Thyroid gland (tissue), 4 donors: ENCODE measurements at places on chromosomes 6 and 20. TPM values are rescaled to one million over a fixed set of nuclear protein-coding genes. Genes with fewer than 3 reads are reported as not detected.
A peak's percentile ranks its signal among the peaks of the same experiment; 100 is the strongest.

Gene OOEP
- total RNA-seq, result not detected

GRCh38 chr6:90984066-90984465 is 397.2 kb upstream of the MAP3K7 start:
- H3K4me1 ChIP-seq, result no peaks in the 10 kb centered on the region
- DNase-seq, result no peak
- H3K27ac ChIP-seq, result no peak overlapping the region
- H3K36me3 ChIP-seq, result no peaks in the 10 kb centered on the region

Gene HLA-DOA
- 14.8 TPM for total RNA-seq

GRCh38 chr6:82095091-82095490 is 152.5 kb downstream of the IBTK start:
- no peaks in the 10 kb centered on the region for H3K27me3 ChIP-seq
- no peak overlapping the region for H3K27ac ChIP-seq
- H3K4me1 ChIP-seq, result no peaks in the 10 kb centered on the region
- no peak for DNase-seq
- no peaks in the 10 kb centered on the region for H3K36me3 ChIP-seq
- no peak overlapping the region for H3K4me3 ChIP-seq

Gene RAET1L
- not detected for total RNA-seq

Gene DSP
- total RNA-seq, result 122 TPM

- no peaks in the 10 kb centered on the region for H3K36me3 ChIP-seq
- DNase-seq, result no peak
- H3K4me3 ChIP-seq, result no peak overlapping the region
Observed at GRCh38 chr6:14719270-14719669, 526.6 kb upstream of the JARID2 start.

DNA sequence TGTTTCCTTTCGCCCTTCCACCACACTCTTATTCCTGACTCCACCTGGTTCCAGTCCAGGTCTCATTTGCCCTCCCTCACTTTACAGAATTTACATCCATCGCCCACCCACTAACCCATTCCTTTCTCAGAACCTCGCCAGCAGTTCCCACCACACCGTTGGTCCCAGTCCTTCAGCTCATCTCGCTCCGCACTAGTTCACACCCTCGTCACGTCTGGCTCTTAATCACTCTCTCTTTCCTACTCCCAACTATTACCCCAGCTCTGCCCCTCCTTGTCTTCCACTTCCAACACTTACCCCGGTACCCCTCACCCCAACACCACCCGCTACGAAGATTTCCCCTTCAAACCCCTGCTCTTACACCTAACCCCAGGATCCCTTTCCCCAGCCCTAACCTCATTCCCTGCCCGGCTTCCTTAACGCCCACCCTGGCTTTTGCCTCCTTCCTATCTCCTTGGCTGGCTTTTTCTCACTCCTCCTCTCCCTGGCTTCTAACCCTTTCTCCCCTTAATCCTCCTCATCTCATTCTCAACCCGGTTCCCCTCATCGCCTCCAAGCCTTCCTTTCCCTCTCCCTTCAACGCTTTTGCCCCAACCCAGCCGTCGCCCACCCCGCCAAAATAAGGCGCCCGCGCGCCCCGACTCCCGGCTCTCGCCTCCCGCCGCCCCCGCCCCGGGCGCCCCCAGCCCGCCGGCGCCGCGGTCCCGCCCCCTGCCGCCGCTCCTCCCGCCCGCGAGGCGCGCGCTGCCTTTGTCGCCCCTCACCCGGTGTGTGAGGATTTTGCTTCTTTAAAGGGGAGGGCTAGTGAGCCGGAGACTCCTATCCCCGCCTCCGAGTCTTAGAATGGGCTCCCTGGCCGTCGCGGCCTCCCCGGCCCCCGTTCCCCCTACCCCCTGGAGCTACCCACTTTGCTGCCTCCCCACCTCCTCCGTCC is 542 bp downstream of the USP49 start:
- peak overlapping the region; percentile 89 for H3K4me3 ChIP-seq
- DNase-seq, result peak; percentile 12
- peak overlapping the region; percentile 65 for H3K27ac ChIP-seq
- no peaks in the 10 kb centered on the region for H3K36me3 ChIP-seq
- peaks cover 22% of the 10 kb centered on the region for H3K4me1 ChIP-seq

Gene EPB41L2
- 105 TPM for total RNA-seq

GRCh38 chr20:38834868-38835267 is 29.4 kb downstream of the PPP1R16B start:
- H3K4me3 ChIP-seq, result no peak overlapping the region
- DNase-seq, result no peak
- H3K4me1 ChIP-seq, result peaks cover 6% of the 10 kb centered on the region
- no peaks in the 10 kb centered on the region for H3K36me3 ChIP-seq

DNA sequence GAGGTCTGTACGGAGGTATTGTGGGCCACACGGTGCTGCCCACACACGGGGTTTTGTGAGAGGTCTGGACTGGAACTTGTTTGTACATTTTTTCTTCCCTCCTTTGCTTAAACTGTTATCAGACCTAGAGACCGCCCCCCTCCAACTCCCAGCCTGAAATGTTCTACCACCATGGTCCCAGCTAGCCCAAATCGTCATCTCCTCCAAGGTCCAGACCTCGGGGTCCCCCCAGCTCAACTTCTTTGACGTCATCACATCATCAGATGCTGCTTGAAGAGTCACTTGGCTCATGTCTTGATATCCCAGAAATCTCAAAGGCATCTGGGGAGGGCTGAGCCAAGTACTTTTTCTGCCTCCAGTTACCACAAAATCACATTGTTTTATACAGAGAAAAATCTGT is 2.8 kb upstream of the CCDC170 start:
- H3K36me3 ChIP-seq, result no peaks in the 10 kb centered on the region
- no peaks in the 10 kb centered on the region for H3K27me3 ChIP-seq
- DNase-seq, result no peak
- no peaks in the 10 kb centered on the region for H3K4me1 ChIP-seq
- no peak overlapping the region for H3K4me3 ChIP-seq

DNA sequence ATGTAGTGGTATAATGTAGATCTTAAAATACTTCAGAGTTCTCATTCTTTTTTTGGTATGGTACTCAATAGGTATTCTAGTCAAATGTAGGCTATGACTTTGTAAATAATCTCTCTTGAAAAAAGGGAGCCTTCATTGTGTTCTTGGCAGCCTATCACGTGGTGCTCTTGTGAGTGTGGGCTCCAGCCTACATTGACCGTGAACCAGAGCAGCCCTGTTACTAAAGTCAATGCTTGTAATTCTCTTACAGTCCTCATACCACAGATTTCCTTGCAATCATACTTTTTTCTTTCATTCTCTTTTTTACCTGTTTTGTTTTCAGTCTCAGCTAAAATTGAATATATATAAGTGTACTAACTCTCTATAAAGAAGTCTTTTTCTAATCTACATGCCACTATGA is 31.1 kb downstream of the ARID1B start:
- peak overlapping the region; percentile 61 for H3K27ac ChIP-seq
- no peaks in the 10 kb centered on the region for H3K36me3 ChIP-seq
- no peaks in the 10 kb centered on the region for H3K27me3 ChIP-seq
- DNase-seq, result peak; percentile 62

DNA sequence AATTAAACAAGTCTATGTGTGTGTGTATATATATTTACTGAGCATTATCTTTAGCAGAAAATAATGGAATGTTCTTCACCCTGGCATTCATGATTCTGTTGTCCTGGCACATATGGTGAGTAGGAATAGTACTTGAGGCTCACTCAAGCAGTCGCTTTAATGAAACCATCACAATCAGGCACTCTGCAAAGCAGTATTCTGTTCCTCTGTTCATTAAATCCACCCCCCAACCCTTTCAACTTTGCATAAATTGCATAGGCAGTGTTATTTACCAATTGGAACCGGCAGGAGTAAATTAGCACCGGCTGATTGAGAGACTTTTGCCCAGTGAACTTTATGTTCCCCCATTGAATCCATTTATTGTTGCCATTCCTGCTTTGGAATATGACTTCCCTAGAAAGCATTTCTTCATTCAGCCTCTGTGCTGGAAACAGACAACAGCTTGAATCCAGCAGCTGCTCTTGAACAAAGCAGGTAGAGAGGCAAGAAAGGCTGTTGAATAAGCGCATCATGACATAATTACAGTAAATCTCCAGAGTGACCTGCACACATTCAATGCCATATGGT is 268.0 kb upstream of the RNF217 start:
- DNase-seq, result no peak
- no peak overlapping the region for H3K27ac ChIP-seq
- no peak overlapping the region for H3K4me3 ChIP-seq
- H3K27me3 ChIP-seq, result no peaks in the 10 kb centered on the region

DNA sequence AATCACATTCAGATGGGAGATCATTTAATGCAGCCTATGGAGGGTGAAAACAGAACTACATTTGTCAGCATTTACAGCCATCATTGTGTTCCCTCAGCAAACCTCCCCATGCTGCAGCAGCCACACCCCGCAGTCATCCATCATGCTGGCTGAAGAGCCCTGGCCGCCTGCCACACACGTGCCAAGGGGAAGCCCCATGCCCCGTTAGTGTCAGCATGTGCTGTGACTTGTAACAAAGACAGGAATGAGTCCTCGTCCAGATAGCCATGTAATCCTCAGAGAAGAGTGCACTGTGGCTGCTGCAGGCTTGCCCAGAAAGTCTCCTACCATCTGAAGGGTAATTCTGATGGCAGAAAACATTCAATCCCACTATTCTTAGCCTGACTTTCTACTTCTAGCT is 1097.8 kb downstream of the KIF16B start:
- H3K4me1 ChIP-seq, result no peaks in the 10 kb centered on the region
- no peak overlapping the region for H3K27ac ChIP-seq
- H3K4me3 ChIP-seq, result no peak overlapping the region
- no peaks in the 10 kb centered on the region for H3K36me3 ChIP-seq

GRCh38 chr6:157548635-157549467 is 167.9 kb downstream of the ZDHHC14 start:
- H3K4me3 ChIP-seq, result no peak overlapping the region
- no peaks in the 10 kb centered on the region for H3K36me3 ChIP-seq
- peak; percentile 17 for DNase-seq
- H3K27ac ChIP-seq, result no peak overlapping the region

DNA sequence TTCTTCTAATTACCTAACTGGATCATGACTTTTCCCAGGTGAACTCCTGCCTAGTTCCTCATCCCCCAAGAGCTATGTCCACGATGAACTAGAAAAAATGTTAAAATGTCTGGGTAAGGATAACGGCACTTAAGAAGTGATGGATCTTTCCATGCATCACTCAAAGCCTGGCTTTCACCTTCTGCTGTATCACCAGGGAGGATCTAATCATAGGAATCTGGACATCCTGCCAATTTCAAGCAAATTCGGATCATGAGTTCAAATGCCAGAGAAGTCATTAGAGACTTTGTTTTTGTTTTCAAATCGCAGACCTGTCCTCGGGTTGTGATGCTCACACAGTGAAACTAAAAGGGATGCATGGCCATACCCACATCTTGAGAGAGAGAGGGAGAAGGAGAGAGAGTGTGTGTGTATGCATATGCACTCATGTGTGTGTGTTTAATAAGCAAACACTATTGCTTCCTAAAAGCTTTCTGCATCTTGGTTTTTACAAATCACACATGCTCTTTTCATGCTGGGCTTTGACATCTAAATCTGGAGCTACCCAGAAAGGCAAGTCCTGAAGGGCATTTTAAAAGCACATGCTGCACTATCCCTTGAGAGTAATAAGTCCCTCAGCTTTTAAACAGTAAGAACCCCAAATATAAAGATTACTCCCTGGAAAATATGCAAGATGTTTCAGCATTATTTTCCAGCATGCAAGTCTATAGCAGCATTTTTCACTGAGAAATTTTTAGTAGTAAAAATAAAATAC is 524.6 kb upstream of the NOX3 start:
- no peak overlapping the region for H3K4me3 ChIP-seq
- peaks cover 11% of the 10 kb centered on the region for H3K4me1 ChIP-seq
- no peaks in the 10 kb centered on the region for H3K36me3 ChIP-seq
- H3K27ac ChIP-seq, result no peak overlapping the region
- no peaks in the 10 kb centered on the region for H3K27me3 ChIP-seq
- no peak for DNase-seq

GRCh38 chr20:4508773-4509172 is 212.9 kb upstream of the PRND start:
- no peaks in the 10 kb centered on the region for H3K27me3 ChIP-seq
- no peaks in the 10 kb centered on the region for H3K36me3 ChIP-seq
- no peak for DNase-seq
- no peaks in the 10 kb centered on the region for H3K4me1 ChIP-seq

DNA sequence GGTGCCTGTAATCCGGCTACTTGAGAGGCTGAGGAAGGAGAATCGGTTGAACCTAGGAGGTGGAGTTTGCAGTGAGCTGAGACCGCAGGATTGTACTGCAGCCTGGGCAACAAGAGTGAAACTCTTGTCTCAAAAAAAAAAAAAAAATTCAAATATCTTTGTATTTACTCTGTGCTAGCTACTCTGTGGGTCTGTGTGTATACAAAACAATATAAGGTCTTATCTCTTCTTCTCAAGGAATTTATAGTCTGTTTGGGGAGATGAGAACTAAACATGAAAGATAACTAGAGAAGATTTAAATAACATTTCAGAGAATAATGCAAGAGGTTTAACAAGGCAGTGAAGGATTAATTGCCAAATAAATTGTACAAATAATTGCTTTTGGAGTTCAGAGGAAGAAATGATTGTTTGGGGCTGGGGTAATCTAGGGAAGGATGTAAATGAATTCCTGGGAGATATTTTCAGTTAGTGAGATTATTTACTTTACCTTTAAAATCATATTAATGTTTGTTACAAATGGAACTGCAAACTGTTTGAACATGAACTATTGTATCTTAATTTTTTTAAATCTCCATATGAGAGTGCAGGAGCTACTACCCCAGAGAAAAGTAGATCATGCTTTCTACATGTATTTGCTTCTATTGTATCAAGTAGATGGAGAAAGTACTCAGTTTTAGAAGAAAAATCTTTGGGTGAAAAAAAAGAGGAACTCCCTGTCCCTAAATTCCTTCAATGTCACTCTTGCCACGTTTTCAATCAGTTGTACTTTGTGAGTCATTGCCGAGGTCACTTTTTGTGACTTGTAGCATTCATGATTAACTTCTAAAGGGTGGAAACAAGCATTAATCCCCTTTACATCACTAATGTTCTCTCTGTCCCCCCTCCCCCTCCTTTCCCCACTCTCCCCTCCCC is 39.0 kb downstream of the NCOA3 start:
- no peaks in the 10 kb centered on the region for H3K27me3 ChIP-seq
- no peak for DNase-seq
- no peak overlapping the region for H3K27ac ChIP-seq
- H3K4me1 ChIP-seq, result peaks cover 32% of the 10 kb centered on the region
- no peak overlapping the region for H3K4me3 ChIP-seq
- no peaks in the 10 kb centered on the region for H3K36me3 ChIP-seq

DNA sequence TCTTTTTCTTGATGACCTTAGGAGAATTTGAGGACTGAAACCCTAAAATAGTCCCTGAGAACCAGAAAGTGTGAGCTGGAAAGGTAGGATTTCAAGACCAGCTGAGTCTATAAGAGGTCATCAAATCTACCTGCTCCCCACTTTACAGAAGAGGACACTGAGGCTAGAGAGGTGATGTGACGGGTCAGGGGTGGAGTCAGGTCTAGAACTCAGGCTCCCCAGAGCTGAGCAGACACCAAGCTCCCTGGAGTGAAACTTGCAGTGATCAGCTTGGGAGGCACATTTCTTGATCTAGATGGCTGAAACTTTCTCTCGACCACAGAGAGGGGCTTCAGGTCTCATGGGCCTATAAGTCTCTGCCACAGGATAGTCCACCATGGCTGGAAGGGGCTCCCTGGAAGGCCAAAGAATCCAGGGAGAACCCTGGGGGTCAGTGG is 55.1 kb downstream of the HNF4A start:
- H3K4me1 ChIP-seq, result no peaks in the 10 kb centered on the region
- no peaks in the 10 kb centered on the region for H3K27me3 ChIP-seq
- no peak overlapping the region for H3K4me3 ChIP-seq
- DNase-seq, result no peak

Gene PAX1
- total RNA-seq, result 0.81 TPM

Gene PRIM2
- total RNA-seq, result 11.2 TPM

Gene RAMACL
- 3.7 TPM for total RNA-seq

- H3K4me1 ChIP-seq, result peaks cover 58% of the 10 kb centered on the region
- H3K36me3 ChIP-seq, result no peaks in the 10 kb centered on the region
- no peaks in the 10 kb centered on the region for H3K27me3 ChIP-seq
- DNase-seq, result peak; percentile 90
- peak within 1 kb of the TSS; percentile 100 for H3K4me3 ChIP-seq
Observed at GRCh38 chr6:36985808-36986703, at the start of gene MTCH1. Gene MTCH1, minus strand, starts transcription at chr6:36986196. Its CDS starts 23 bp downstream, at chr6:36986173.
